ENCODE measurements at places on chromosomes 12 and 14. TPM values are rescaled to one million over a fixed set of nuclear protein-coding genes. Genes with fewer than 3 reads are reported as not detected.

GRCh38 chr14:45679853-45680252 is 426.9 kb upstream of the MIS18BP1 start:
- DNase-seq = no peak

GRCh38 chr14:33714527-33715226 is 236.2 kb downstream of the EGLN3 start:
- DNase-seq = no peak

GRCh38 chr12:86727160-86727559 is 471.0 kb upstream of the MGAT4C start:
- no peak for DNase-seq

DNA sequence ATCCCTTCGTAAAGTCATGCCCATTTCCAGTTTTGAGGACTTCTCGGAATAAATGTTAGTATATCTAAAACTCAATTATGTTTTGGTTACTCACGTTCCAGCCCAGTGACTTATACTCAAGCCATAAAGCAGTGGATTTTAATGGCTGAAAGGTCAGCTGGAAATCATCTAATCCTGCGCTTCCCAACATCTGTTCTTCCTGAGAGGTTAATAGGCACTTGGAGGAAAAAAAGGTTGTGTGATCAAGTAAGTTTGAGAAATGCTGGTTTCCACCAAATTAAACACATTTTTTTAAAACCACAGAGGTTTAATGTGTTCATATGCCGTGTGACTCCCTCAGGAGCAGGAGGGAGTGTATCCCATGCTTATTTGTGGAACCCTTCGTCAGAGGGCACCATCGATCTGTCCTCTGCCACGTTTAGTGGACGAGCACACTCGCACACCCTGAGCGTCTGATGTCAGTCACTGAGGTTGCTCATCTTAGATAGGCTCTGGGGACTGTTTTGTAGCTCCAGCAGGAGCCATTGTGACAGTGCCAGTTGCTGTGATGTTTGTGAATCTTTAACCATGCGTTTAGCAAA is 41.4 kb downstream of the FBXL14 start:
- DNase-seq = no peak

DNA sequence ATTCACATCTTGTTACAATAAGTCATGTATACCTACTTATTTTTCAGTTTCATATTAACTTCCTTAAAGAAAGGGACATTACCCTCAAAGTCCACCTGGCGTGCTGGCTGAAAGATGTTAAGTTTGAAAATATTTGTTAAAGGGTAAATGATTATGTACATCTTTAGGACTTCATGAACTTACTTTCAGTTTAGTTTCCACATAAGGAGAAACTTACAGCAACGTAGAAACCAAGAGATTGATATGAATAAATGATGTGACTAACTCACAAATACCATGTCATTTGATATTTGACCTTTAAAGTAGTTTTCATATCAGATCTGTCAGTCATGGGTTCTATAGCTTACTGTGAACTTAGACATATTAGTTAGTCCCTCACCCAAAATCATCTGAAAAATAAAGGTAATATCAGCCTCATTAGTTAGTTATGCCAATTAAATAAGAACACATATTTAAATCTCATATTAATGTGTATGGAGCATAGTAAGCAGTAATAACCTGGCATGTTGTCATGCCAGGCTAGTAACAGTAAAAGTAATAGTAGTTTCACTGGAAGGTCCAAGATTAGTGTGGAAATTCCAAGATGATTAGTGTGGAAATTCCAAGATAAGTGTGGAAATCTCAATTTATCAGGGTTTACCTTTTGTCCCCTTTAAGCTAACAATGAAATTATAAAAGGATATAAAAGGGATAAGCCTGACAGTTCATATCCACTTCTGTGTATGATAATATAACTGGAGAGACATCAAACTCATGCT is 1.9 kb upstream of the CLEC2D start:
- no peak for DNase-seq

DPF3 gene
- 5.0 TPM for polyA plus RNA-seq

DNA sequence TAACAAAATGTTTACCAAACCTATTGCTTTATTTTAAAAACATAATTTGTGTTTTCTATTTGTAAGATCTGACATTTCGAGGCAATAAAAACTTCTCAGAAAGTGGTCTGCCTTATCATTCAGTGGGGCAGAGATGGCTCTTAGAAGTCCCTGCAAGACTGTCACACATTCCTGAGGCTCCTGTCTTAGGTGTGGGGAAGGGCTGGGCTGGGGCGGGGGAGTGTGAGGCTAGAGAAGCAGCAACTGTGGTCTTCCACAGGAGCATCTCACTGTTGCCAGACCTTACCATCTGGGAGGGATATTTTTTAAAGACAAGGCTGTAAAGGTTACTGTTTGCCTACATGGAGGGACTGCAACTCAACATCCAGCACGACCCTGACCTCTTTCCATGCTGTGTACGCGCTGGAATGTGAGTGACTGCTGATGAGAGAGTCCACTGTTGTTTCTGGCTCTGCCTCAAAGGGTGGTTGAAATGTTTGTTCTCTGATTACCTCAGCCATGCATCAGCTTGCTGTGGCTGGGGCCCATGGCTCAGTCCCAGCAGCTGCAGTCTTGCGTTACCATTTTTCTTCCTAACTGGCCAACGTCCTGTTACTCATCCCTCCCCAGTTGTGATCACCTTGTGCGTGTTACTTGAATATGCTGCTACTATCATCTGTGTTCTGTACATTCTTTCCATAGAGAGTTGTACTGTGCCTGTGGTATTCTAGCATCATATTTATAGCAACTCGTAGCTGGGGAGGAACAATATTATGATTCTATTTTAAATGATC is 12.4 kb downstream of the ERG28 start:
- peak; percentile 56 for DNase-seq

- no peak for DNase-seq
These were observed 4.6 kb downstream of the PPM1A start for GRCh38 chr14:60253649-60254048.

DNA sequence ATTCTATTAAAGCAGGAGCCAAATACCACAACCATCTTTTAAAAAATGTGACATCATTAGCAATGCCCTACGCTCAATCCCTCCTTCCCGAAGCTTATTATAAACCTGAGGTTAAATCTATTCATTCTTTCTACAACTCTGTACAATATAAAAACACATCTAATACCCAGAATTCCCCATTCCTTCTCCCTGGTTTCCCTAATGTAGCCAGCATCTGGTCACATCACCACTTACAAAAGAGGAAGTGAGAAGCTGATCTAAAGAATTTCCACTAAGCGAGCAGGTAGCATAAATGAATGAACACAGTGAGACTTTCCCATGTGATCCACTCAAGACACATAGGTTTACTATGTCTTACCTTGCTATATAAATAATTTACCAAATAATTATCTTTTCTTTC is 90.4 kb downstream of the LRP6 start:
- DNase-seq = no peak

DNA sequence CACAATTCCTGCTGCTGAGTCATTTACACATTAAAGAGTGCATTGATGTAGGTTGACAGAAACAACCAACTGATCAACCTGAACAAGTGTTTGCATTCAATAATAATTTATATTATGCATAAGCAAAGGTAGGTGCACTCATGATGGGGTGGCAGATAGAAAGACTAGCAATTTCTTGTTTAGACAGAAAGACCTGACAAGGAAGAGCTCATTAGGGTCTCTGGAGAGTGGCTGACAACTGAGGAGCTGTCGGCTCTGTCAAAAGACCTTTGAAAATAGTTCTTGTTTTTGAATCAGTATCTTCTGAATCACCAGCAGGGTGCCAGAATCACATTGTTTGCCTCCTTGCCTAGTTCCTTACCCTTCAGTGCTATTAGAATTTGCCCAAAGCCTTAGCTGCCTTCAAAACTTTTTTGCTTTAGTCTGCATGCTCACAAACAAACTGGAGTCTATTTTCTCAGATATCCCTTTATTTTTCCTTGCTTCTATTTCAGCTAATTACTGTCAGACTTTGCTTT is 234.7 kb downstream of the BTG1 start:
- DNase-seq = no peak

DNA sequence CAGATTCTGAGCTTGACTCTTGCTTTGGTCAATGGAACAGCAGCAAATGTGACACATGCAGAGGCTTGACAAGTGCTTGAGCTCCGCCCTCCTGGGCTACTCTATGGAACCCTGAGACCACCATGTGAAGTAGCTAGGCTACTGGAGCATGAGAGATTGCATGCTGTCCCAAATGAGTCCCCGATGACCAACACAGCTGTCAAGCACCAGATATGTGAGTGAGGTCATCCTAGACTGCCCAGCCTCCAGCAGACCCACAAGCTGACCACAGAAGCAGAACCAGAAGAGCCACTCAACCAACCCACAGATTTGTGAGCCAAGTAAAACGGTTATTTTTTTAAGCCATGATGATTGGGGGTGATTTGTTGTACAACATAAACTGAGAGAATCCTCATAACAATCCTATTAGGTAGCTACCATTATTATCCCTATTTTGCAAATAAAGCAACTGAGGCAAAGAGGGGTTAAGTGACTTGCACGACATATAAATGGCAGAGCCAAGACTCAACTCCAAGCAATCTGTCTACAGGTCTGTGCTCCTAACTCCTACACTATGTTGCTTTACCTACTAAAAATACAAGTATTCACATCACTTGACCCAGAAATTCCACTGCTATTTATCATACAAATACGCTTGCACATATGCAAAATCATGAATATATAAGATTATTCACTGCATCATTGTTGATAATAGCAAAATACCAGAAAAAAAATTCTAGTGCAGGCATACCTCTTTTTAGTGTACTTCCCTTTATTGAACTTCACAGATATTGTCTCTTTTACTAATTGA is 136.2 kb downstream of the NDUFA12 start:
- no peak for DNase-seq

DNA sequence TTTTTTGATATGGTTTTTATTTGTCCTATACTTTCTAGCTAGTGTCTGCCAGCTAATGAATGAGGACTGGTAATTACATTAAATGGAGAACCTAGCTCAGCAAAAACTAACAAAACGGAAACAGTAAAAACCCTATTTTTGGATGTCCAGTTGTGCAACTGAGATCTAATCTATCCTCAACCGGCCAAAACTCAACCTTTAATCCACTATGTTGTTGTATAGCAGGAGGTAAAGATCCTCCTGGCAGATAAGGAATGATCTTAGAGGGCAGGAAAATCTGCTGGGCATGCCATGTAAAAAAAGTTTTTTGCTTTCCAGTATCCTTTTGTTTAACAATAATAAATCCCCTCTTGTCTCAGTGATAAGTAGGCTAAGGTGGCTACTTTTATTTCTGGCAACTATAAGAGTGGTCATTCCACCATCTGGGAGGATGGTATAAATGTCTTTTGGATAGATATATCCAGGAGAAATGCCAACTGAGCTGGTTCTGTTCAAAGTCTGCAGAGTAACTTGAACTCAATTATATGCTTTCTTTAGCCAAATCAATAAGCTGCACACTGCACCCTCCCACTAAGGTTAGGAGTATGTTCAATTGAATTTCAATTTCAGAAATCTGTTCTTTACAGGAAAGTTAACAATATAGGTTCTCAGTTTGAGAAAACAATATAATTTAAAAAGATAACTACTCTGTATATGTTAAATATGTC is 40.1 kb downstream of the WASHC3 start:
- no peak for DNase-seq

Measured in left renal pelvis (tissue), 4 donors.